ENCODE measurements at places on chromosomes 12 and 14. TPM values are rescaled to one million over a fixed set of nuclear protein-coding genes. Genes with fewer than 3 reads are reported as not detected.

Gene MON2
- 37.6 TPM for total RNA-seq

Gene DAO
- total RNA-seq, result not detected

Gene MVK
- 33.6 TPM for total RNA-seq

Gene DNAL1
- 6.0 TPM for total RNA-seq

GRCh38 chr14:57066887-57067513, 201.7 kb downstream of the EXOC5 start:
- DNase-seq, result peak; percentile 12

GRCh38 chr14:54516709-54517108, 7.0 kb downstream of the CGRRF1 start:
- DNase-seq, result no peak

DNA sequence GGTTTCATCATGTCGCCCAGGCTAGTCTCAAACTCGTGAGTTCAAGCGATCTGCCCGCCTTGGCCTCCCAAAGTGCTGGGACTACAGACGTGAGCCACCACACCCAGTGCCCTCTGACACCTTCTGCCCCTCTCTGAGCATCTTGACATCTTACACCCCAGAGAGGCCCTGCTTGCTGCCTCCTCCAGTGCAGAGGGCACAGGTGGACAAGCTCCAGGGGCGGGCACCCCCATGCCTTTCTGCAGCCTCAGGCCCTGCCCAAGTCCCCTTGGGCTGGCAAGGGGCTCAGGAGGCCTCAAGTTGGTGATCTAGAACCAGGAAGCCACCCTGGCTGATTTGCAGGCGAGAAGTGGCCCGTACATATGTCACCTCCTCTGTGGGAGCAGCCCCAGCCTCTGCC, 11.2 kb upstream of the SH2B3 start:
- no peak for DNase-seq

- DNase-seq, result no peak
Measured at GRCh38 chr14:83300476-83301064, 1766.9 kb upstream of the SEL1L start.

- DNase-seq, result no peak
Measured at GRCh38 chr12:54389134-54389508, 4.6 kb upstream of the ZNF385A start.

- DNase-seq, result peak; percentile 43
Measured at GRCh38 chr12:4119157-4119761, 154.3 kb upstream of the CCND2 start.

DNA sequence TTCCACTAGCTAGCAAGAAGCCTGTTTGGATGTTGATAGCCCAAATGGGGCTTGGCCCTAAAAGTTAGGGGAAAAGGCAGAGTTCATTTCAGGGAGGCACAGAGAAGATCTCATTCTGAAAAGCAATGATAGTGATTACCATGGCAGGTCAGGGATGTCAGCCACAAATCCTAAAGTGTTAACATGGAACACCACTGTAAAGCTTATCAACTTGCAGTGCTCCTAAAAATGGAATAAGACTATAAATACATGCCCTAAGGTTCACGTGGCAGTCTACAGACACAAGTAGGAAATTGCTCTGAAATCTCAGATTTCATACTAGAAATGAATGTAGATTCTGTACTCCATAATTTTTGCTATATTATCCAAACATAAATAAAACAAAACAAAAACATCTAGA, 280.0 kb upstream of the E2F7 start:
- DNase-seq, result no peak

DNA sequence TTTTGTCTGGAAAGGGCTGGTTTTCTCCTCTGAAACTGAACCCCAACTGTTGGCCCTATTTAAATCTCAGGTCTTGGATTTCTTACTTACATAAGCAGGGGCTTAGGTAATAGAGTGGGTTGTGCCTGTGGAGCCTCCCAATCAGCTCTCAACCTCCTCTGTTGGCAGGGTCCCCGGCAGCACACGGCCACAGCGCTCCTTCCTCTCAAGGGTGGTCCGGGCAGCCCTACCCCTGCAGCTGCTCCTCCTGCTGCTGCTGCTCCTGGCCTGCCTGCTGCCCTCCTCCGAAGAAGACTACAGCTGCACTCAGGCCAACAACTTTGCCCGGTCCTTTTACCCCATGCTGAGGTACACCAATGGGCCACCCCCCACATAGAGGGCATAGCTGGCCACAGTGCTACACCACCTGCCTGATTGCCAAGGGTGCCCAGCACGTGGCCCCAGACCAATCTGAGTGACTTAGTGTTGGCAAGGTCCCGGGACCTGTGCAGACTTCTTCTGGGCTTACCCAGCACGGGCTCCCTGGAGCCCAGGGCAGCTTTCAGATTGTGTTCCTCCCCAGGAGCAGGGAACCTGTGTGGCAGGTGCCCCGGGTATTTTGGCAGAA, 68.9 kb downstream of the ESR2 start:
- DNase-seq, result no peak

DNA sequence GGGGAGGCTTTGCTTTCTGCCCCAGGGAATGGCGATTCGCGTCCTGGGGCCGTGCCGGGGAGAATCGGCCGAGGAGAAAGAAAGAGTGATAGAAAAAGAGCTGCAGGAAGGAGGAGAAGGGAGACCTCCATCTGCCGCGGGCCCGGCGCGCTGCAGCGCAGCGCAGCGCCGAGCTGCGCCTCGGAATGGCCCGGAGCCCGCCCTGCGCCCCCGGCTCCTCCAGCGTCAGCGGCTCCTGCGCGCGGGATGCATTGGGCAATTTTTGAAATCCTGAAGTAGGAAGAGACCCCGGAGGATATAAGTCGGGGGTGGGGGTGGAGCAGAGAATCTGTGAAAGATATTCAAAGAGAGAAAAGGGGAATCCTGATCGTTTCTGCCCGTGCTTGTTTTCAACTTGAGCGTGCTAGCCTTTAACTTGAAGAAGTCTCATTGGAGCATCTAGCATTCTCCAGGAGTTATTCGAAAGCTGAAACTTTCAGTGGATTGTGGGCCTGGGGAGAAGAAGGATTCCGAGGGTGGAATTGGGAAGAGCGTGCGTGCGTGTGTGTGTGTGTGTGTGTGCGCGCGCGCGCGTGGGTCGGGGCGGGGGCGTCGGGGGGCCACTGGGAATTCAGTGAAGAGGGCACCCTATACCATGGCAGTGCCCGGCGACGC, 441 bp downstream of the PDE3A start:
- no peak for DNase-seq

DNA sequence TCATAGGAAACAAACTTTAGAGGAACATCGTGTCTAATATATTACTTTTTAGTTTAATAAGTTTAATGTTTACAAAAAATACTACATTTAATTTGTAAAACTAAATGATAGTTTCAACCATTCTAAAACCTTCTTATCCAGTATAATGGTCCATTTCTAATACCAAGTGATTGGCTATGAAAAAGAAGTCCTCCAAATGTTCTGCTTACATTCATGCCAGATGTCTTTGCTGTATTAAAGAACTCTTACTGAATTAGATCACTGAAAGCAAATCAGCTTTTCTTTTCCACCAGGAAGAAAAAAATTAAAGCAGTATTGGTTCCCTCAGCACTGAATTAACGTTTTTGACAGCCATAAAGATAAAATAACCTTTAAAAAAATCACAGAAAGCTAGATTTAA, 3.7 kb downstream of the NOVA1 start:
- no peak for DNase-seq

- no peak for DNase-seq
Measured at GRCh38 chr12:100445081-100445481, 28.6 kb upstream of the NR1H4 start.

DNA sequence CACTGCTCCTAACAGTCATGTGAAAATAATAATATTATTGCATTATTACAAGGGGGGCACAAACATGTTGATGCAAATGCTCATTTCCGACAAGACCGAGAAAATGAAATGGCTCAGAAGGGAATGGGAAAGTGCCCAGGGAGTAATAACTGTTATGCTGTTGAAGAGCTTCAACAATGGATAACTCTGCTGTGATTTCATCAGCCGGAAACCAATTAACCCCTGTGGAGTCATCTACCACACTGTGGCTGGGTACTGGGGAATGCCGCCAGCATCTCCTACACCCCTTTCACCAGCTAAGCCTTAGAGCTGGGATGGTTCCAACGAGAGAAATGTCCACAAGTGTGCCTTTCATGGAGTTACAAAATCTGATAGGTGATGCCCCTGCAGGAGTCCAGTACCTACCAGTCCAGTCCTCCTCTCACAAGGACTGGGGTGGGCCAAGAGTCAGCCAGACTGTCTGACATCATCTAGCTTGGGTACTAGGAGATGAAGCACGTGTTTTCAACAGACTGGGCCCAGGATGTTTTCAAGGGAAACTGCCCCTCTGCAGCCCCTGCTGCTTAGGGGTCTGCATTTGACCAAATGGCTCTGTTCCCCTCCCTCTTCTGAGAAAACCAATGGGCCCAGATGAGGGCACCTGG, 509.3 kb upstream of the CCDC196 start:
- DNase-seq, result no peak

GRCh38 chr12:129871991-129872972, 31.5 kb downstream of the TMEM132D start:
- no peak for DNase-seq

GRCh38 chr12:101793401-101793800, 37.4 kb downstream of the GNPTAB start:
- DNase-seq, result no peak
